Right atrium auricular region (tissue), 2 donors: ENCODE measurements at places on chromosomes 5 and 9. TPM values are rescaled to one million over a fixed set of nuclear protein-coding genes. Genes with fewer than 3 reads are reported as not detected.

TAS2R1 gene
- not detected for total RNA-seq

DNA sequence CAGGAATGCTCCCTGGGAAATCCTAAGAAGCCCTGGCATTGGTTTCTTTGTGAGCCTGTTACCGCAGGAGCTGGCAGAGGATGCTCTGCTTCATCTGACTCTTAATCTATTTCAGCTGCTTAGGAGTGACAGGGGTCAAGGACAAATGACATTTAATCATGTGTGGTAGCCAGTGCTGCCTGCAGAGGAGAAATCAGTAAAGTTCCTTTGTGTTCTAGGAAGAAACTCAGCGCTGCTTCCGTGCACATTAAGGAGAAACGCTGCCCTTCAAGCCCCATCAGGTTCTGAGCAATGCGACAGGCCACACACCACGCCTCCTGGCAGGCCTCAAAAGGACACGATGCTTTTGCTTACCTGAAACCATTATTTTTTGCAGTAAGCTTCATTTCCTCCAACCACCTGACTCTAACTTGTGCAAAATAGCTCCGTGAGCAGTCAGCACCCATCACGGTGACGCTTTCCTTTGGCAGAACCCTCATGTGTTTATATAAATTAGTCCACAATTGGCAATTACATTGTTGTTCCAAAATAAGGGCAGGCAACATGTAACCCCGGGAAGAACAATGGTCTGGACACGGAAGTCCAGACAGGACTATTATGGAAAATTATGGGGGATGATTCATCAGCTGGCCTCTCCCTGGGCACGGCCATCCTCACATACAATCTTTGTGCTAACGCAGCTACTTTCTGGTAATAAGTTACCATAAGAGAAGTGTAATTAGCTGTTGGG, 387.9 kb upstream of the DAP start:
- DNase-seq, result no peak

GRCh38 chr5:132411304-132412013, 41.9 kb downstream of the SLC22A5 start:
- no peak for DNase-seq

PAPPA gene
- 5.7 TPM for total RNA-seq

PARP8 gene
- 3.9 TPM for total RNA-seq

DNA sequence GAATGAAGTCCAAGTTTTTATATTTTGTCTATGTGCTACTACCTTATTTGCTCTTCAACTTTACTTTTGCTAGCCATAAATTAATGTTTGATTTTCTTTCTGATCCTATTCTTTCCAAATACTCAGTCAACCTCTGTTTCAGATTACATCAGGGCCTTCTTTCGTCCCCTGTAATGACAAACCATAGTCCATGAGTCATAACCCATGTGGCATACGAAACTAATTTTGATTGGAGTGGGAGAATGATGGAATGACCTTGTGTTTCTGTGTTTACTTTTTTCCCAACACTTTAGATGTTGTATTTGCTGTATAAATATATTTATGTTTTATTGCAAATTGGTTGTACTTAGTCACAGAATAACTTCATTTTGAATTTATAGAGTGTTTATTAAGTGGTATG, 1043.1 kb downstream of the DTWD2 start:
- DNase-seq, result no peak

DNA sequence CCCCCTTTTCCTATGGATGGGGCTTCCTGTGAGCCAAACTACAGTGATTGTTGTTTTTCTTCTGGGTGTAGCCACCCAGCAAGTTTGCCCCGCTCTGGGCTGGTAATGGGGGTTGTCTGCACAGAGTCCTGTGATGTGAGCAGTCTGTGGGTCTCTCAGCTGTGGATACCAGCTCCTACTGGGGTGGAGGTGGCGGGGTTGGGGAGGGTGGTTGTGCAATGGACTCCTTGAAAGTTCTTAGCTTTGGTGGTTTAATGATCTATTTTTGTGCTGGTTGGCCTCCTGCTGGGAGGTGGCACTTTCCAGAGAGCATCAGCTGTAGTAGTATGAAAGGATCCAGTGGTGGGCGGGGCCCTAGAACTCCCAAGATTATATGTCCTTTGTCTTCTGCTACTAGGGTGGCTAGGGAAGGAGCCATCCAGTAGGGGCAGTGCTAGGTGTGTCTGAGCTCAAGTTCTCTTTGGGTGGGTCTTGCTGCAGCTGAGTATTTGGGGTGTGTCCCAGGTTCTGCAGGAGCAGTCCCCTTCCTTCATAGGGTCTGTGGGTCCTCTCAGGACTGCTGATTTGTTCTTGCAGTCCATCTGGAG, 275.6 kb upstream of the PAPPA start:
- DNase-seq, result no peak

DNA sequence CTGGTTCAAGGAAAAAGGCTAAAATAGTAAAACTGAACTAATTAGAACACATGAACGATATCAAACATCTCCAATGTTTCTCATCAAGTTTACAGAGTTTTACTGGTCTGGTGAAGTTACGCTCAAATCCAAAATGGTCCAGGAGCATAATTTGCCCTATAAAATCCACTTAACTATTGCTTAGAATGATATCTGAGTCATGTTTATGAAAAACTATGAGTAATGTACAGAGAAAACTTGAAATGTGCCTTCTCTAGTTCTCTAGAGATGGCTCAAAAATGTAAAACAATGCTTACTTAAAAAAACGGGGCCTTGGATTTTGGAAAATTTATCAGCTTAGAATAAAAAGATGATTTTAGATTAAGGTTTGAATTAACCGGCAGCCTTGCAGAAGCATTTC, 108.1 kb downstream of the FBXW11 start:
- DNase-seq, result no peak

DNA sequence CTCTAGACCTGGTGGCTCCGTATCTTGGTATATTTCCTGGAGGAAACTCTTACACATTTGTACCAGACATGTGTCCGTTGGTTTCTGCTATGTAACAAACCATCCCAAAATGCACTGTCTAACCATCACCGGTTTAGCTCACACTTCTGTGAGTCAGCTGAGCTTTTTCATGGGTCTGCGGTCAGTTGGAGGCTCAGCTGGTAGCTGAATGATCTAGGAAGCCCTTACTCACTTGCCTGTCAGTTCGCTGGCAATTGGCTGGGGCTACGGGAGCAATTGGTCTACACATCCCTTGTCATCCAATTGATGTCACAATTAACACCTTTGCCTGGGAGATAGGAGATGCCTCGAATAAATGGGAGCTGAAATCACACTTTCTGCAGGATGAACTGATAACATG, 11.6 kb upstream of the WHRN start:
- no peak for DNase-seq

- no peak for DNase-seq
These were observed 123.3 kb downstream of the ZNF354C start for GRCh38 chr5:179183481-179183880.

GRCh38 chr5:156699147-156699546, 150.9 kb upstream of the PPP1R2B start:
- no peak for DNase-seq

DNA sequence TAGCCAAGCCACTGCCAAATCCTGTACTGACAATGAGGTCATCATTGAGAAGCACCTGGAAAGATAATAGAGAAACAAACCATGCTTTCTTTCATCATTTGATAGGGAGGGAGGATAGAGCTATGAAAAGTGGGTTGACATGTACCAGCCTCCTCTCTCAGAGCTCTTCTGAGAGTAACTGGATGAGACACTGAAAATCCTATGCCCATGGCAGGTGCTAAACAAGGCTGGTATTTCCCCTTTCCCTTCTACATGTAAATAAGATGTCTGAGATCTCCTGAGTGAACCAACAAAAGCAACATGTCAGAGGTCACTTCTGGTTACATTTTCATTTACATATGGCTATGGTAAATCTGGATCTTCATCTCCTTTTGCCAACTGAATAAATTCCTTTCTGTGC, 45.3 kb upstream of the TRAF1 start:
- DNase-seq, result no peak

GRCh38 chr5:14177634-14178033, 34.5 kb downstream of the TRIO start:
- no peak for DNase-seq

GRCh38 chr9:89020754-89021153, 29.5 kb downstream of the S1PR3 start:
- DNase-seq, result no peak

MAMDC2 gene
- total RNA-seq, result 28.8 TPM

DNA sequence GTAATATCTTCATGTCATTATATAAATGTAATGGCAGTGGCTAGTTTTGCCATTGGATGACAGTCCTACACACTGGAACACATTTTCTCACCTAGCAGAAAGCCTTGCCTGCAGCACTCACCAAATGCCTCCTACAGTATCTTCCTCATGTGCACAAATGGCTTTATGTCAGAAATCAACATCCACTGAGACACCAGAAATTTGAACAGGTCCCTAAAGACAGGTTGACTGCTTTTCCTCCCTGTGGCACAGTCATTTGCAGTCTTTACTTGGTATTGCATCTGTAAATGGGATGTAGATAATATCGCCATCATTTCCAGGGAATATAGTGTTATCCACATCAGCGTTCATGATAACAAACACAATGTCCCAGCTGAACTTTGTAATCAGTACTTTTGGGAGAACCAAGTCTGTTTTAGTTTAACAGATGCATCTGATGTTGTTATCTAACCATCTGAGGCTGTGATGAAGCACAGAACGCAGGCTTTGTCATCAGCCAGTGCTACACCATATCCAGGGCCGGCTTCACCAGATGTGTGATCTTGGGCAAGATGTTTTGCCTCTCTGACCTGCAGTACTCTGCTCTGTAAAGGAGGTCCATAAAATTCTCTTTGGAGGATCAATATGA, 83.9 kb upstream of the TAS2R1 start:
- DNase-seq, result no peak

DNA sequence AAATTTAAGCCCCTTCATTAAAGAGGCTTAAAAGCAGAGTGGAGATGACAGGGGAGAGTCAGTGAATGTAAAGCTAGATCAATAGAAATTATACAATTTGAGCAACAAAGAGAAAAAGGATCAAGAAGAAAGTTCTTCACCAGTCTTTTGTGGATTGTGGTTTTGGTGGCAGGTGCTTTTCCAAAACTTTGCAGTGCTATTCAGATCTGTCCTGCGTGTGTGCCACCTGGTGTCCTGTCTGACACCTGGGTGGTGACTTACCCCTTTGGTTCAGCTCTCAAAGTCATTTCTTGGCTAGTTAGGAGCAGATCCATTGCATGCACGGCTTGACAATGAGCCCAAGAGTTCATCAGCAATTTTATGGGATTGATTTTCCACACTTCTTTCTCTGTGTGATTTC, 69.4 kb downstream of the SREK1 start:
- DNase-seq, result no peak

DNAH5 gene
- not detected for total RNA-seq
